ENCODE measurements at places on chromosomes 3 and 15. TPM values are rescaled to one million over a fixed set of nuclear protein-coding genes. Genes with fewer than 3 reads are reported as not detected.

Gene IGF2BP2
- polyA plus RNA-seq: 6.8 TPM

Gene TGM5
- polyA plus RNA-seq: 0.16 TPM

Gene KCNH8
- 0.10 TPM for polyA plus RNA-seq

Gene P3H2
- 9.8 TPM for polyA plus RNA-seq

Gene MUSTN1
- polyA plus RNA-seq: 44.5 TPM

Gene MLH1
- polyA plus RNA-seq: 24.6 TPM

Gene ARL8B
- 58.9 TPM for polyA plus RNA-seq

Gene XCR1
- polyA plus RNA-seq: 0.77 TPM

Gene LCTL
- polyA plus RNA-seq: not detected

Gene ERICH6
- polyA plus RNA-seq: not detected

Gene DOCK3
- 0.66 TPM for polyA plus RNA-seq

Gene CYB561D2
- 19.2 TPM for polyA plus RNA-seq

Gene SPINT1
- polyA plus RNA-seq: 17.4 TPM

Gene NEK4
- 11.5 TPM for polyA plus RNA-seq

Gene LMAN1L
- polyA plus RNA-seq: 0.33 TPM

Gene DUOXA2
- 0.52 TPM for polyA plus RNA-seq

Gene SLC22A14
- polyA plus RNA-seq: 0.09 TPM

Gene MYO5C
- polyA plus RNA-seq: 4.0 TPM

Gene ANKRD34C
- polyA plus RNA-seq: not detected

Gene PAQR5
- 1.7 TPM for polyA plus RNA-seq

Gene GJD2
- polyA plus RNA-seq: not detected

Gene COX5A
- 259 TPM for polyA plus RNA-seq

Gene SAMD7
- not detected for polyA plus RNA-seq

Gene SST
- polyA plus RNA-seq: 3.7 TPM

Gene UBAP1L
- polyA plus RNA-seq: 1.9 TPM

Gene NDN
- polyA plus RNA-seq: 107 TPM

Gene CADPS
- 1.4 TPM for polyA plus RNA-seq

Gene UBA7
- 37.7 TPM for polyA plus RNA-seq

Gene SRGAP3
- polyA plus RNA-seq: 3.1 TPM

Gene RBPMS2
- 90.9 TPM for polyA plus RNA-seq

Gene COX17
- polyA plus RNA-seq: 86.6 TPM

Gene SYNPR
- not detected for polyA plus RNA-seq

Gene WDR93
- 0.16 TPM for polyA plus RNA-seq

Gene COL6A5
- polyA plus RNA-seq: 5.0 TPM

Gene SLC28A1
- 0.04 TPM for polyA plus RNA-seq

Gene GOLGA8Q
- polyA plus RNA-seq: 1.2 TPM

Gene SLC6A1
- 0.75 TPM for polyA plus RNA-seq

Gene ALAS1
- polyA plus RNA-seq: 56.7 TPM

Gene SLC12A8
- 1.4 TPM for polyA plus RNA-seq

Gene DYNLT2B
- polyA plus RNA-seq: 16.3 TPM

Gene AQP9
- polyA plus RNA-seq: 1.1 TPM

Gene MCTP2
- polyA plus RNA-seq: 3.9 TPM

Gene NAALADL2
- 4.2 TPM for polyA plus RNA-seq

Gene ITGA11
- 2.9 TPM for polyA plus RNA-seq

Gene C2CD4A
- polyA plus RNA-seq: 0.05 TPM

Gene BFSP2
- polyA plus RNA-seq: not detected

Gene DPPA2
- not detected for polyA plus RNA-seq

Gene SNAPC5
- 46.2 TPM for polyA plus RNA-seq

Gene LYZL4
- not detected for polyA plus RNA-seq

Gene SI
- not detected for polyA plus RNA-seq

Gene GHSR
- polyA plus RNA-seq: not detected

Gene CFAP100
- polyA plus RNA-seq: not detected

Data from urinary bladder (tissue), 4 donors.